Esophagus muscularis mucosa (tissue), 4 donors: ENCODE measurements at places on chromosomes 12 and 14. TPM values are rescaled to one million over a fixed set of nuclear protein-coding genes. Genes with fewer than 3 reads are reported as not detected.
A peak's percentile ranks its signal among the peaks of the same experiment; 100 is the strongest.

- no peak for DNase-seq
Measured at GRCh38 chr14:93619176-93619793, 169.0 kb downstream of the PRIMA1 start.

DNA sequence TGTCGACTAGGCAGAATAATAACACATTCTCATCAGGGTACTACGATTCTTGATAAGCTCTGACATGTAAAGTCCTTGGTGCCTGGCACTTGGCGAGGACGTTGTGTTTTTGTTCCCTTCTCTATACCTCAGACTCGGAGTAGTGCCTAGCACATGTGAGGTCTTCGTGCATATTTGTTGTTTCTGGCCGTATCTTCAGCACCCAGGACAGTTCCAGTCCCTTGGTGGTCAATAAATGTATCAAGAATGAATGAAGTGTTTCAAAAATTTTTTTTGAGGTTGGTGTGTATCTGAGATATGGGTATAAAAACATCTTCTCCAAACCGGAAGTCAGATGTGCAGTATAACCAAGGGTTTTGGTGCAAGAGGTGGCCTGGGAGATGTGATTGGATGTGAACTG lies 198.2 kb downstream of the AACS start:
- no peak for DNase-seq

DNA sequence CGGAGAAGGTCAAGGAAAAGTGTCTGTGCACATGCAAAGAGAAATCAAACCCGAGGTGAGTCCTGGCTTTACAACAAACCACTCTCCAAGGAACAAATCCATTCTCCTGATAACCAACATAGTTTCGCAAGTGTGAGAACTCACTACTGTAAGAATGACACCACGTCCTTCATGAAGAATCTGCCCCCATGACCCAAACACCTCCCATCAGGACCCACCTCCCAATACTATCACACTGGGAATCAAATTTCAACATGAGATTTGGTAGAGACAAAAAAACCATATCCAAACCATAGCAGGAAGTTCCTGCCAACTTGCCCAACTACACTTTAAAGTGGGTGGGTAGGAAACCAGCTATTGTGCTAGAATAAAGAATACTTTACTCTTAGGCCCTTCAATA lies 2.4 kb upstream of the ERC1 start:
- DNase-seq = no peak

Gene ADSS1
- total RNA-seq = 5.3 TPM

DNA sequence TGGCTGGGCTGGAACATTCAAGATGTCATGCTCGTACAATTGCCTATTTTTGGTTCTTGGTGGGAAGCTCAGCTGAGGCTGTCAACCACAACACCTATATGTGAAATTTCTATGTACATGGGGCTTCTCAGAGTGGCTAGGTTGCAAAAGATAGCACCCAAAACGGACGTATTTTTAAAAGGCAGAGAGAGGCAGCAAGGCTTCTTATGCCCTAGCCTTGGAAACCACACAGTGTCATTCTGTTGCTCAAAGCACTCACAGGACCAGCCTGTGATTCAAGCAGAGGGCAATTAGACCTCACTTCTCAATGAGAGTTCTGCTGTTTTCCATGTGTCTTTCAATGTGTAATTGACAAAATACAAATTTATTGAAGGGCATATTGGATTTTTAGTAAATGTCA lies 134.0 kb downstream of the GXYLT1 start:
- DNase-seq = no peak

DNA sequence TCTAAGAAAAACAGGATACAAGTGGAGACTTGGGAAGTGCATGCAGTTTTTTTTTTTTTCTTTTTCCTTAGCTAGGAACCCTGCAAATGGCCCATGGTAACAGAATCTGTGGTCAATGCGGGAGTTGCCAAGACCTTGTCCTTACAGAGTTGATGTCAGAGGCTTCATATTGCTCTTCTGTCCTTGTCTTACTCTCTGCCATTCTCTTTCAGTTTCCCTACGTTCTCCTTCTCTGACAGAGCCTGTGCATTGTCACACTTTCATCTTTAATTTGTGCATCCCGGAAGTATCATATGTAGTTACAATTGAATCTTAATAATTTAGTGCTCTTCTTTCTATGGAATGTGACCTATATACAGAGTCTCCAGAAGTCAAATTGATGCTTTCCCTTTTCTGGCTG lies 986.9 kb downstream of the TMEM121 start:
- DNase-seq = peak; percentile 26

- no peak for DNase-seq
Measured at GRCh38 chr14:49008363-49008762, 577.8 kb downstream of the RPS29 start.

Gene SRGAP1
- 7.6 TPM for total RNA-seq

- no peak for DNase-seq
Measured at GRCh38 chr12:54277823-54278276, 2.1 kb downstream of the CBX5 start.

Gene KLRC2
- 0.66 TPM for total RNA-seq

- no peak for DNase-seq
Measured at GRCh38 chr12:17197971-17198370, 592.0 kb upstream of the LMO3 start.

- DNase-seq = no peak
Measured at GRCh38 chr12:80056845-80057244, 42.5 kb upstream of the OTOGL start.

DNA sequence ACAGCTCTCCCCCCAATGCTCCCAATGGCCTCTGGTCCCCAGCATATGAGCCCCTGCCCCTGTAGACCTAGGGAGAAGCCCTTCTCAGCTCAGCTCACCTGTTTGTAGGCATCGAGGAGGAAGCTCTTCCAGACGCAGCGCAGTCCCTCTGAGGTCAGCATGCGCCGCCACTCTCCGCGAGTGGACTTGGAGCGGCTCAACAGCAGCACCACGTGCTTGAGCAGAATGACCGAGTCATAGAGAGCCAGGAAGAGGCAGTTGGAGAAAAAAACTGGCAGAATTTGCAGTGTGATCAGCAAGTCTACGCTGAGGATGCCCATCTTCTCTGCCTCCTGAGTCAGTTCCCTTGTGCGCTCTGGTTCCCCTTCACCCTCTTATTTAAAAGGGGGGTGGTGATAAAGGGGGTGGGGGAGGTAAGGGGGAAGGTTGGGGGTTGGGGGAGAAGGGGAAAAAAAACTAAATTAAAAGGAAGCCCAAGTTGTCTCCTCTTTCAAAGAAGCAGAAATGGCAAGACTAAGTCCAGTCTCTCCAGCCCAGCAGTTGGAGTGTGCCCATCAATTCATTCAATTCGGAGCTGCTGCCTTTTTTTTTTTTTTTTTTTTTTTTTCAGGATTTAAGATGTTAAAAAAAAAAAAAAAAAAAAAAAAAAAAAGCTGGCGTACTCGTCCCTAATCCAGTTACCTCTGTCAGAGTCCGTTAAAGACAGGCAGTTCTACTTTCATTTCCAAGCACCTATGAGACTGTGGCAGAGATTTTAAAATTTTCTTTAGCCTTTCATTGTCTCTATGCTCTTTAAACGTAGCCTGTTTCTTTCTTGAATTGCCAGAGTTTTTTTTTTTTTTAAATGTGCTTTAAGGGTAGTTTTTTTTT lies at the start of gene DIO2:
DIO2 (minus strand) TSS at position 352 of the 870 bp plus-strand sequence; CDS start at position 320, 32 bp downstream.
- no peak for DNase-seq

GRCh38 chr14:103384450-103385151 lies 614 bp upstream of the MARK3 start:
- no peak for DNase-seq

Gene APOF
- total RNA-seq = not detected

- no peak for DNase-seq
Measured at GRCh38 chr12:38586789-38587188, 270.2 kb downstream of the ALG10B start.

Gene KCNK10
- total RNA-seq = 0.17 TPM

DNA sequence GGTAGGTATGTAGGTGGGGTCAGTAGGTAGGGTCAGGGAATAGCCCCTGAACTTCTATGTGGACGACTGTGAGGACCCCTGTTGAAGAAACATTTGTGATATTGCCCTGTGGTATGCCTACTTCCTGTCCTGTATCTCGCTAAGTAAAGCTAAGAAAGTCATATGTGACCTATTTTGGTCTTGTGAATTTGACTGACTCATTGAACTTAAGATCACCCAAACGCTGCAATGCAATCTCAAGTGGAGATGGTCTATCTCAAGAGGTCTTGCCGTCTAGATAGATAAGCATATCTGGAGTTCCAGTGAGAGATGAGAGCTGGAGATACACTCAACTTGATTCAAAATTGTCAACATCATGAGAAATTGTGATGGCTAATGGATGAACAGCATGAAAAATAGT lies 73.8 kb downstream of the TRAFD1 start:
- DNase-seq = no peak
